ENCODE measurements at places on chromosomes 13 and 19.

GRCh38 chr13:114318624-114319023 is 4.3 kb downstream of the CHAMP1 start:
- DNase-seq, result no peak

- DNase-seq, result no peak
Observed at GRCh38 chr13:35984287-35984686, 146.9 kb downstream of the DCLK1 start.

DNA sequence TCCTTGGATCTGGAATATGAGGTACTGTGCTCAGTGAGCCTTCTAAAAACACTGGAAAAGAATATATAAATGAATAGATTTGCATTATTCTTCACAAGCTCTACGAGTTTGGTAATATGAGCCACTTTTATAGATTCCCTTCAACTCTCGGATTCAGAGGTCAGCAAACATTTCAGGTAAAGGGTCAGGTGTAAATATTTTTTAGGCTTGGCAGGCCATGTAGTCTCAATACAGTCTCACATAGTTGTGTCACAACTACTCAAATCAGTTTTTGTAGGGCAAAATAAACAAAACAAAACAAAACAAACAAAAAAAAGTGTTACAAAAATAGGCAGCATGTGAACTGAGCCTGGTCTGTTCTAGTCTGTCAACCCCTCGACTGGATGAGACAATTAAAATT is 57.4 kb downstream of the PSPC1 start:
- DNase-seq, result no peak

DNA sequence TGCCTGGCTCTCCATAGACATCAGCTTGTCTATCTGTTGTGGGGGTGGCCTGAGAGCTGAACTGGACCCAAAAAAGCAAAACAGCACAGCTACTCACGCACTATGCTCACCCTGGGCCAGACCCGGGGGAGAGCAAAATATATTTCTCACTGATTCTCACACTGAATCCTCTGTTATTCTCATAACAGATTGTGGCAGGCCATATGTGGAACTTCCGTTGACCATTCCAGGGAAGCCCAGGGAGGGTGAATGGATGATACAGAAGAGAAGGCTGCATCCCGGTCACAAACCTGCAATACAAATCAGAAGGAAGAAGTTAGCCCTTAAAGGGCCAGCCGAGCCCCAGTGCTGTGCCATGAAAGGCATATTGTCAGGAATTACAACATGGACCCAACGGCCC is 362.5 kb downstream of the ZNF536 start:
- DNase-seq, result no peak
